ENCODE measurements at places on chromosomes 13 and 19. TPM values are rescaled to one million over a fixed set of nuclear protein-coding genes. Genes with fewer than 3 reads are reported as not detected.

DNA sequence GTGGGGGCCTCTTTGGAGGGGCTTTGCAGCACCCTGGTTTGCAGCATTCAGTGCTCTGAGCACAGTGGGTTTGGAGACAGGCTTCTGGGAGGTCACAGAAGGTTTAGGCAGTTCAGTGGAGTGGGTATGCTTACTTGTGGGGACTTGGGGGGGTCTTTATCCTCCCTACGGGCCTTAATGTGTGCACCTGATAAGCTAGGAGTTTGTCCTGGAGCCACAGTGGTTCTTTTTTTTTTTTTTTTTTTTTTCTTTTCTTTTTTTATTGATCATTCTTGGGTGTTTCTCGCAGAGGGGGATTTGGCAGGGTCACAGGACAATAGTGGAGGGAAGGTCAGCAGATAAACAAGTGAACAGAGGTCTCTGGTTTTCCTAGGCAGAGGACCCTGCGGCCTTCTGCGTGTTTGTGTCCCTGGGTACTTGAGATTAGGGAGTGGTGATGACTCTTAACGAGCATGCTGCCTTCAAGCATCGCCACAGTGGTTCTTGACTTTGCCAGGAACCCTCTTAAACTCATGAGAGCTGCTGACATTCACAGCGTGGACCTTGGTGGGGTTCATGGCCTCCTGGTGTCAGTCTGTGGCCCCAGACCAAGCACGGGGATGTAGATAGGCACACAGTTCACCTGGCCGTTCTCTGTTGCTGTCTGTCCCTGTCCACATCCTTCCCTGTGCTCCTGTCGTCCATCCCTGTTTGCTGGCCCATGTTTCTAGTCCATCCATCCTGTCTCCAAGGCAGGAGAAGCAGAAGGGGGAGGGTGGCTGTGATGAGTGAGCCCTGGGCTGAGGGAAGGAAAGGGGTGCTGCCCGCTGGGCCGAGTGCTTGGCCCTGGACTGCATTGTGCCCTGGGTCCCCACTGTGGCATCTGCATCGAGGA is 2.7 kb downstream of the EGLN2 start:
- H3K27ac ChIP-seq: no peak overlapping the region
- DNase-seq: no peak
- no peaks in the 10 kb centered on the region for H3K27me3 ChIP-seq
- H3K4me3 ChIP-seq: no peak overlapping the region
- H3K36me3 ChIP-seq: peaks cover 7% of the 10 kb centered on the region

DNA sequence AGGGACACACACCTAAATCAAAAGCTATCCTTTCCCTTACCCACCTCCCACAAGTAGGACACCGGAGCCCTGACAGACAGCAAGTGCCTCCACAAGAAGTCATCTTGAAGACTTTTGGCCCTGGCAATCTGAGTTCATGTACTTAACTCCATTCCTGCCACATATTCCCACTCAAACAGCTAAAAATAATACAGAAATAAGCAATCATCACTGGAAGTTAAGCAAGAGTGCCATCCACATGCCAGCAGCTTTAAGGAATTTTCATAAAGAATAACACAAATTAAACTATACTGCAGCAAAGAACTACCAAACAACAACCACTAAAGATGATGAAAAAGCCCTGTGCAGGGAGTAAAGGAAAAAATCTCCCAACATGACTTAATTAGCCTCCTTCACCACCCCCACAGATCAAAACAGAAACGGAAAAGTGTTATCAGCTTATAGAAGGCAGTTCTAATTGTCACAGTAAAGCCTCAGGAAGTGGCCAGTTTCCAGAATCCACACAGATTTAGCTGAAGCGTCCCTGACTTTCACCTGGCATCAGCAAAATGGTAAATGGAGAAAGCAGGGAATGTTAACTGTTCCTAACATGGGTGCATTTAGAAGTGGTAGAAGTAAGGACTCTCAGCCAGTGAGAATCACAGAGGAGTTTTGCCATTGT is 343.9 kb downstream of the TBC1D4 start:
- no peaks in the 10 kb centered on the region for H3K27me3 ChIP-seq
- H3K36me3 ChIP-seq: no peaks in the 10 kb centered on the region
- no peaks in the 10 kb centered on the region for H3K4me1 ChIP-seq
- no peak overlapping the region for H3K4me3 ChIP-seq
- no peak overlapping the region for H3K27ac ChIP-seq

GRCh38 chr19:49741210-49741844 is 21.8 kb downstream of the TSKS start:
- no peak overlapping the region for H3K4me3 ChIP-seq
- no peak overlapping the region for H3K27ac ChIP-seq
- DNase-seq: no peak
- no peaks in the 10 kb centered on the region for H3K4me1 ChIP-seq
- H3K36me3 ChIP-seq: no peaks in the 10 kb centered on the region

DNA sequence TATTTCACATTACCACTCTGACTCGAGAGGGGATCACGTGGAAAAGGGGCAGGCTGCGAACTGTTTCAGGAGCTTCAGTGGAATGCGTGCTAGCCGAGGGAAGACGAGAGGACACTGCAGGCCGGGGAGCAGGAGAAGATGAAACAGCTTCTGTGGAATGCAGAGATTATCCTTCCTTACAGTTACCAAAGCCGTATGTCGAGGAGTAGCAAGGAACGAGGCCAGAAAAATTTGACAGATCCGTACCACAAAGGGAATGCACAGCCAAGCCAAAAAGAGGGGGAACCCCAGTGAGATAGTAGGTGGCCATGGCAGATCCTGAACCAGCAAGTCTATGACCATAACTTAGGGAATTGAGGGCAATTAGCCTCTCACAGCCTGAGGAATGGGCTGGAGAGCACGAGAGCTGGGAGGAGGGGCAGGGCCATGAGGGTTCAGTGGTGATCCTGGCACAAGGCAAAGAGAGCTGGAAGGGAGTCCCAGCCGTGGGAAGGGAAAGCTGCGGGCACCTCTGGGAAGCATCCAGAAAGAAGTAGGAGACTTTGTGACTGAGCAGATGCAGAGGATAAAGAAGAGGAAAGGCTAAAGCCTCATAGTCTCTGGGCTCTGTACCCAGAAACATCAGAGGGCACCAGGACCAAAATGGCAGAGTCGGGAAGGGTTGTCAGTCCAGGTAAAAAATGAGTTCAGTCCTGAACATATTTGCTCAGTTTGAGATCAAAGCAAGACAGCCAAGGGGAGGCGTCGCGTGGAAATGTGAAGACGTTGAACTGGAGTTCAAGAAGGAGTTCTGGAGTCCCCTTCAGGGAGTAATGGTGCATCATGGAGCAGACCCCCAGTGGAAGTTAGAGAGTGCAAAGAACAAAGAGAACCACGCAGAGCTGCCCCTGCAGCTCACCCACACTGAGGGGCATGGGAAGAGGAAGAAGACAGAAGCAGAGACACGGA is 5.1 kb downstream of the COL4A1 start:
- peaks cover 26% of the 10 kb centered on the region for H3K4me1 ChIP-seq
- no peak for DNase-seq
- no peaks in the 10 kb centered on the region for H3K27me3 ChIP-seq

DNA sequence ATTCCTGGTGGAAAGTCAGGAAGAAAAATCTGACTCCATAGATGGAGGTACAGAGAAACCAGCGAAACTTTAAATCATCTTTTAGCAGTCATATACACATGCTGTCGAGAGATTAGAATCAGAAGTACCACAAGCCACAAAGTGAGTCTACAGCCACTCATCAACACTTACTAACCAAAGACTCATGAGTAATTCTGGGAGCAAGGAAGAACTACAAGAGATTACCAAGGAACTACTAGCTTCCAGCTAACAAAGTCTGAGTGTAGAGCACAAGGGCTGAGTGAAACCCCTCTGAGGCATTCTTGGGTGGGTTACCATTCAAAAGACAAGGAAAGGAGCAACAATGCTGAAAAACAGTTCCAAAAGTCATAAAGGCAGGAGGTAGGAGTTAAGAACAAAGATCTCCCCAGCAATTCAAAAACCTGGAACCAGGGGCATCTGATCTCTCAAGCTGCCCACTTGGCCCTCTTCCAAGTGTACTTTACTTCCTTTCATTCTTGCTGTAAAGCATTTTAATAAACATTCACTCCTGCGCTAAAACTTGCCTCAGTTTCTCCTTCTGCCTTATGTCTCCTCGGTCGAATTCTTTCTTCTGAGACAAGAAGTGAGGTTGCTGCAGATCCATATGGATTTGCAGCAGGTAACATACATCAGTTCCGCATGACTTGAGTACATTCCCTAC is 13.0 kb downstream of the RBM26 start:
- no peak for DNase-seq
- H3K36me3 ChIP-seq: peaks cover 55% of the 10 kb centered on the region
- H3K27me3 ChIP-seq: no peaks in the 10 kb centered on the region
- H3K4me3 ChIP-seq: no peak overlapping the region
- H3K4me1 ChIP-seq: 0 out of 2 replicates have a peak, but pooled peaks cover 7% of the 10 kb centered on the region

MAP3K10 gene
- 29.5 TPM for total RNA-seq

MCEMP1 gene
- total RNA-seq: not detected

PINLYP gene
- total RNA-seq: 2.0 TPM

TNNI3 gene
- total RNA-seq: 18.2 TPM
